Activated CD4-positive, alpha-beta T cell treated with anti-CD3 and anti-CD28 coated beads for 4 hours (primary cell): ENCODE measurements at places on chromosomes 1 and 21.

DNA sequence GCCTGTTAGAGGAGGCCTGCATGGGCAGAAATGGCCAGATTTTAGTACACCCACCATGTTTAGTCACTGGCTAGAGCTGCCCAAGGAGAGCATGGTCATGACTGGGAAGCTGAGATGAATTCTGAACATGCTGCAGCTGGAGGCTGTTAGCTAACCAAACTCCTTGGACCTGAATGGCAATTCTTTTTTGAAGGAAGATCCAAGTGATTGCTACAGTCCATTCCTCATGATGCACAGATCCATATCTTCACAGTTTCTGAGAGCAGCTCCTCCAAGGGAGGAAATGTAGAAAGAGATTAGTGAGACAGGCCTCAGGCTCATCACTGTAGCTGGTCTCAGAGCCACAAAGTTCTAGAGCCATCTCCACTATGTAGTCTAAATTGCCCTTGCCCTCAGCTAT, 11.1 kb downstream of the ZFYVE9 start:
- DNase-seq = no peak

DNA sequence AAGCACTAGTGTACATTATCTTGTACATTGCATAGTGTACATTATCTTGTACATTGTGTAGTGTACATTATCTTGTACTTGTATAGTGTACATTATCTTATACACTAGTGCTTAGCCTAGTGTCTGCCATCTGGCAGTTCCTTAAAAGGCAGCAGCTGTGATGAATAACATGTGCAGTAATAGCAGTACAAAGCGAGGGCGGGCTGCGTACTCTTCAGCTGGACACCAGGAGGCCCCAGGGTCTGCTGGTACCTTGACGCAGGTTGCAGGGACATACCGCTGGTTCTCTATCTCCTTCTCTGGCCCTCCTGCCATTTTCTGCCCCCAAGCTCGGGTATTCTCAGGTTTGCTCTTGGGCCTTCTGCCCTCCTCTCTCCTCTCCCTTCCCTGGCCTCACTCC, 149.6 kb downstream of the SEC16B start:
- no peak for DNase-seq

GRCh38 chr1:231566496-231566895, 38.0 kb downstream of the TSNAX start:
- DNase-seq = no peak

GRCh38 chr1:21157054-21157453, 19.6 kb downstream of the EIF4G3 start:
- no peak for DNase-seq

DNA sequence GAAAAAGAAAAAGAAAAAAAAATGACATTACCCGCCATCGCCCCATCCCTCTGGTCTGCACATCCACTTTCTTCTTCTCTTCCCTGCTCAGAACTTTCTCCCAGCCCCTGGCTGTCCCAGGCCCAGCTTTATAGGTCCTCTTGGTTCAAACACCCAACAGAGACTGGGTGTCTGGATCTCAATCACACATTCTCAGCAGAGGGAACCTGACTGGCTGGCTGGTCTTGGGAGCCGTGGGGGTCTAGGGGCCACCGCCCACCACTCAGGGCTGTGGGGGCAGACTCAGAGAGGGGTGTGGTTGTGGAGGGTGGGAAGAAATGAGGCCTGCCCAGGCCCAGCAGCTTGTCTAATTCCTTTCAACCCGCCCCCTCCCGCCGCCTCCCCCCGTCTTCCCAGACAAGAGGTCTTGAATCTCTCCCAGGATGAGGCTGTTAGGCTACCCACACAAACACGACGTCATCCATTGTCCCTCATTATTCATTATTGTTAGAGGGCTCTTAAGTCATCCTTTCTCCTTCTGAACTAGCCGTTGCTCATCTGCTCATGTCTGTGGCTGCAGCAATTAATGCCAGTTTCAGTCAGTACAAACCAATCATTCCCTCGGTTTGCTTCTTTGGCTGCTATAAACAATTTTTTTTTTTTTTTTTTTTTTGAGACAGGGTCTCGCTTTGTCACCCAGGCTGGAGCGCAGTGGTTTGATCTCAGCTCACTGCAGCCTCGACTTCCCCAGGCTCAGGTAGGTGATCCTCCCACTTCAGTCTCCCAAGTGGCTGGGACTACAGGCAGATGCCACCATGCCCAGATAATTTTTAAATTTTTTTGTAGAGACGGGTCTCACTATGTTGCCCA, 40.6 kb upstream of the CLIC4 start:
- DNase-seq = no peak

DNA sequence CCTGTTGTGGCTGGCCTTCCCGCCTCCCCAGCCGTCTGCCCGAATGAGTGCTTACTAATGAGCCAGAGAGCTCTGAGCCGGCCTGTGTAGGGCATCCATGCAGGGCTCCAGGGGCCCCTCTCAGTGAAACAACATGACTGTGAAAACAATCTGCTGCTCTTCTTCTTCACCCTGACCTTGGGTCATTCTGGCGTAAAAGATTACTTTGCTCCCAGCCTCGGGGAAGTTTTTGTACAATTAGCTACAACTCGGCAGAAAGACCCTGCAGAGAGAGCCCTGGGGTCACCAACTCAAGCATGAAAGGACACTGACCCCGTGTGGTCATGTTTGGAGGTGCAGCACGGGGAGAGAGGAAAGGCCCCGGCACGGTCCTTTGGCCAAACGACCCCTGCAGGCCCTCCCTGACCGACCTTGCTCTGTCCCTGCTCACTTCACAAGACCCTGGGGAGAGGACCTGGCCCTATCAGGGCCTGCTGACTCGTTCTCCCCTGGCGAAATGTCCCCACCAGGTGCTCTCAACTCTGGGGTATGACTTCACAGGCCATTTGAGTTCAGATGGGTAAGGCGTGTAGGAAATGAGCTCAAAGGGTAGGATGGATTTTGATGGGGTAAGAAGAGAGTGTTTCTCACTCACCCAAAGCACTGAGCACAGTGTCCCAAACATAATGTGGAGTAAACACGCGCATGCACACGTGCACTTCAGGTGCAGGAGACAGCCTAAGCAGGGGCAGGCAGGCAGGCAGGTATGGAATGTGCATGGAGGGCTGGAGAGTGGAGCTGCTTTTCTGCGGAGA, 22.9 kb upstream of the FAM20B start:
- peak; percentile 54 for DNase-seq

DNA sequence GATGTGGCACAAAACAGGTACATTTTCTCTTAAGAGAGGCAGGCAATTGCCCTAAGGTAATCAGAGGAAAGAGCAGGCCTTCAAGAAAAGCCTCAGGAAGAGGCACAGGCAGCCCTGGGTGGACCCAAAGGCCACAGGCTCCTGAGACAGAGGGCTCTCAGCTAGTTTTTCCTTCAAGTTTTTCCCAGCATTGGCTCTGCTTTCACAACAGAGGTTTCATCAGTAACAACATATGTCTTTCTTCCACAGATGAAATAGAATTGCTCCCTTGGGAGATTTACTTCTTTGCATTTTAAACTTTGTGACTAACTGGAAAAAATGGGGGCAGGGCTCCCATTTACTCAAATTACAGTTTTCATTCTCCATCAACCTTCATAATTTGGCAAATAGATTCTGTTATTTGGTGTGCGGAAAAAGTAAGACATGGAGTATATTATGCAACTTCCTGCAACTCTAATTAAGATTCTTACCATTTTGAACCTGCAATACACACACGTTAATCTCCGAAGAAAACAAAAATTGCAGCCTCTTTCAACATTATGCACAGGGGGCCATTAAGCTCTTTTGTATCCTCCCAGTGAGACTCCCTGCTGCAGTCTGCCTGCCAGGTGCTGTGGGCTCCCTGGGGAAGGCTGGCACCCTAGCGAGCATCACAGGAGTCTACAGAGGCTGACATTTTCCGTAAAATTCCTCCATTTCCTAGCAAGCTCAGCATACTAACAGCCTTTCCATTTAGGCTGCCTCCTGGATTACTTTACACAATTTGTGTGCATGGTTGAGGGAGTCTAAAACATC, 282.3 kb downstream of the USH2A start:
- DNase-seq = no peak

DNA sequence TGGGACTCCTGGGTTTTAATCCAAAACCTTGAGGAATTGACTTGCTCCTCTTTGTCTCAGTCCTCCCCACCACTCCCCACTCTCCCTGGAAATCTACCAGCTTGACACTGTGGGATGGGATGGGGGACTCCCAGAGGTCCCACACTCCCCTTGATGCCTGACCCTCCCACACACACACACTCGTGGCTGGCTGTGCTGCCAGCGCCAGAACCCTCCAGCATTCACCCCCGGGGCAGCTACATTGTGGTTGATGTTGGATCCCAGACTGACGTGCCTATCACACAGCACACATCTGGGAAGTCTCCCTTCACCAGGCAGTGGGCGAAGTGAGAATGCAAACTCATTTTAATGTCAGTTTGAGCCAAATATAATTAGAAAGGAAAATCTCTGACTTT, 10.0 kb downstream of the KIRREL1 start:
- no peak for DNase-seq

GRCh38 chr1:206788487-206789050, 16.3 kb upstream of the IL10 start:
- DNase-seq = no peak

DNA sequence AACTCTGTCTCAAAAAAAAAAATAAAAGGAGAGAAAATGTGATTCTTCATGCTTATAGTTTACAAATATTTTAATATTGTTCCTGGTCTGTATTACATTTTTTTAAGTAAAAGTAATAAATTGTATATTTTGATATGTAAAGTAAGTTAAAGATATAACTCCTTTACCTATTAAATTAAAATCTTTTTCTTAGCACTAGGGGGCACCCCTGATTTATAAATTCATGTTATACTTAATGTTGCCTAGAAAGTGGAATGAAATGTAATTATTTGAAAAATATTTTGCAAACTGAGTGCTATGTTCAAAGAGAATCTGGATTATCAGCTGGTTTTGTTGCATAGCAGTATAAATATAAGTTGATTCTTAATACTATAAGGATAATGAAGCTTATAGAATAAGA, 49.2 kb downstream of the RALGPS2 start:
- DNase-seq = no peak

GRCh38 chr1:195898924-195899323, 709.3 kb downstream of the KCNT2 start:
- no peak for DNase-seq

DNA sequence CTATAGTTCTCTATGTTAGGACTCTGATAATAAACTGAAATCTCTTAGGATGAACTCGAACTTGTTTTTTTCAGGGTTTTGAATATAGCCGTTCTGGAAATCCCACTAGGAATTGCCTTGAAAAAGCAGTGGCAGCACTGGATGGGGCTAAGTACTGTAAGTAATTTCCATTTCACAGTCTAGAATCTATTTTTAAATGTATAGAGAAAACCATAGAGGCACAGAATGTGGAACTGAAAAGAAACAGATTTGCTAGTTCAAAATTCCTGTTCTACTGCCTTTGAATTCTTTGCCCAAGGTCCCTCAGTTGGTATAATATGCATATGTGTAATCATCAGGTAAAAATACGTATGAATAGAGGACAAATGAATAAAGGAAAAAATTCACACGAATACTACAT, 4.8 kb downstream of the CTH start:
- no peak for DNase-seq

- DNase-seq = no peak
These were observed 61.8 kb downstream of the LBR start for GRCh38 chr1:225366018-225366417.

DNA sequence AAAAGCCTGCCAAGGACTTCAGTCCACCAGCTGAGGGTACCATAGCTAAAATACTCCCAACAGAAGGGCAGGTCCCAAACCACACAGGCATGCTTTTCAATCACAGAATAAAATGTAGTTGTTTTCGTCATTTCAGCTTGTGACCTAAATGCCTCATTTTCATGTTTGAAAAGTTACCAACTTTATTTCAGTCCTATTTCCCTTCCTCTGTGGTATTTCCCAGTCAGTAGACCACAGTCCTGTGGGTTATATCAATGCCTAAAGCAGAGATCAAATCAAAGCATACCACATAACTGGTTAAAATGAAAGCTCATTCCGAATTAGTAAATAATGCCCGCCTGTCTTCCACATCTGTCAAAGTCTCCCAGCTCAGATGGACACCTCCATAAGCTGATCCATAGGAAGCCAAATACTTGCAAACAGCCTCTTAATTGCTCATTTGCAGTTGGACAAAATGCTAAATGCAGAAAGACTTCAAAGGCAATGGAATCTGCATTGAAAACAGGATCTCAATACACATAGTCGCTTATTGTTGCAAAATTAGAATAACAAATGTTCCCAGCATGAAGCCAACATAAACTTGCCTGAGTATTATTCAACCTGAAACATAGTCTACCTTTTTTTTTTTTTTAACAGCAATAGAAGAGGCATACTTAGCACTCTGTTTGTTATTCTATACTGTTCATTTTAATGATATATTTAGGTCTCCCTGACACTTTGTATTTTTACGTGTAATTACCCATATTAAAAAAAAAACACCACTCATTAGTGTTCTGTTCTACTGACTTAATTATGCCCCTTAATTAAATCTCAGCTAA, 53.9 kb downstream of the NR5A2 start:
- DNase-seq = no peak

DNA sequence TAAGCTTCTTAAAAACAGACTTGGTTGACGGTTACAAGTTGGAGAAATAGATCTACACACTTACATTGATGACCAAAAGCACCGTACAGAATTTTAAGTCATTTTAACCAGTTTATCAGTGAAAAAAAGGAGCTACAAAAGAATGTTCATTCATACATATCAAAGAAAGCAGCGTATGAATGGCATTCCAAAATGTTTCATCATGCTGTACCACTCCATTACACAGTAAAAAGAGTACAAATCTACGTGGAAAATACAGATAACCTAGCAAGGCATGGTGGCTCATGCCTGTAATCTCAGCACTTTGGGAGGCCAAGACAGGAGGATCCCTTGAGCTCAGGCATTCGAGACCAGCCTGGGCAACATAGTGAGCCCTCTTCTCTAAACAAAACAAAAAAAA, 40.3 kb downstream of the ZZZ3 start:
- DNase-seq = no peak

DNA sequence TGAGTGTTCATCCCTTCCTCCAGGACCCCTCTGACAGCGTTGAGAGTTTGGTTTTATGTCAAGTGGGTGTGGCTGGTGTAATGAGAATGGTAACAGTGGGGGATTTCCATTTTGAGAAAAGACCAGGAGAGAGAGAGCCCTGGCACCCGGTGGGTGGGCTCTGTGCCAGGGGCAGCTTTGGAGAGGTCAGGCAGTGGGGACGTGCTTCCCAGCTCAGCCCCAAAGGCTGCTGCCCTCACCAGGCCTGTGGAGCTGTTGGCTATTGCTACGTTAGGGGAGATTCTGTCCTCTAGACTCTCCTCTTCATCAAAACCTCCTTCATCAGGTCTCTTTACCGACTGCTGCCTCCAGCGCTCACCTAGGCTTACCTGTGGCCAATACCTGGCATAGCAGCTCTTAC, 176.3 kb downstream of the PTPRU start:
- no peak for DNase-seq
